T-helper 9 cell (primary cell): ENCODE measurements at places on chromosomes 13 and 19.

GRCh38 chr19:8501981-8502380 is 459 bp downstream of the PRAM1 start:
- no peak for DNase-seq

DNA sequence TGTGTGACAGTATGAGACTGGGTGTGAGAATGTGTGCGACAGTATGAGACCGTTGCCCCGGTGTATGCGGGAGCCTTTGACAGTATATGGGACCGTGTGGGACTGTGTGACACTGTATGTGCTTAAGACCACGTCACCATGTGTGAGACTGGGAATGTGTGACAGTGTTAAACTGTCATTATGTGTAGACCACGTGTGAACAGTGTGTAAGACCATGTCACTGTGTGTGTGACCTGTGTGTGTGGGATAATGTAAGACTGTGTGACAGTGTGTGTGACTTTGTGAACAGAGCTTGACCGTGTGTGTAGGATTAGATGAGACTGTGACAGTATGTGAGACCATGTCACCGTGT is 549 bp downstream of the ZNF583 start:
- DNase-seq = no peak

- DNase-seq = no peak
Measured at GRCh38 chr13:43441464-43441863, 345.3 kb downstream of the ENOX1 start.

DNA sequence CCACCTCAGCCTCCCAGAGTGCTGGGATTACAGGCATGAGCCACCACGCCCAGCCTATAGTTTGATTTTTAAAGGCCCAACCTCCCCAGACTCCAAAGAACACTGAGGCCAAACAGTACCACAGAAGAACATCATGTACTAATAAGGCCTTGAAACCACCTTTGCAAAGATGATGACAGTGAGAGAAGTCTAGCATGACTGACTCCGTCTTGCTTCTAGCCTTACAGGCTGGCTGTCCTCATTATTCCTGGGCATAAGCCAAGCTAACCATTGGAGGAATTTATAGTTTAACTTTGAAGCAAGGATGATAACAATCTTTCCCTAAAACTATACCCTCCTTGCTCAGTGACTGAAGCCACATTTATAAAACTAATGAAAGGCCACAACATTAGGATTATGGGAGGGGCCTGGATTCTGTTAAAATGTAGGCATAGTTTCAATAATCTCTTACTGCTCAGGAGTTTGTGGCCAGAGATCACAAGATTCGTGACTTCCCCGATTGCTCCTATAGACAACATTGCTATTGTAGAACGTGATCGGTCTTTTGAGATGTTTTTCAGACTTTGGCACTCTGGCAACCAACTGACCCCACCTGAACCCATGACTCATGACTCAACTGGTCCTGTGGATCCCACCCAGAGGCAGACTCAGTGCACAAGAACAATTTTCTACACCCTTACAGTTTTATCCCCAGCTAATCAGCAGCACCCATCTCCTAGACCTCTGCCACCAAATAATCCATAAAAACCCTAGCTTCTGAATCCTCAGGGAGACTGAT is 17.6 kb downstream of the GPR42 start:
- no peak for DNase-seq

DNA sequence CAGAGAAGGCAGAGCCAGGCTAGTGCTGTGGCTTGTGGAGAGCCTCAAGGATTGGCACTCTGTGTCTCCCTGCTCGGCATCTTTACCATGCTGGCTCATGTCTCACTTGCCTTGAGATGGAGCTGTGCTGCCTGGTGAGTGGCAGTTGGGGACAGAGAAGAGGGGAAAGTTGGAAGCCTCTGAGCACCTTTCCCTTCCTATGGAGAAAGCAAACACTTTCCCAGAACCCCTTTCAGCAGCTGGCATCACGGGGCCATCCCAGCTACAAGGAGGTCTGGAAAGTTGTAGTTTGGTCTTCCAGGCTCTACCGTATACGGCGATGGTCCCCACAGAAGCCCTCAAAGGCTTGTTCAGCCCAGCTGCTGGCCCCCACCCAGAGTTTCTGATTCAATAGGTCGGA is 58.7 kb downstream of the DPF1 start:
- DNase-seq = no peak

GRCh38 chr19:34118879-34119748 is 53.2 kb upstream of the LSM14A start:
- DNase-seq = no peak

GRCh38 chr19:3682741-3683404 is 17.4 kb downstream of the PIP5K1C start:
- DNase-seq = no peak

- no peak for DNase-seq
Measured at GRCh38 chr13:94063848-94064247, 415.6 kb downstream of the DCT start.

GRCh38 chr19:39341129-39341718 is 997 bp upstream of the SAMD4B start:
- no peak for DNase-seq

DNA sequence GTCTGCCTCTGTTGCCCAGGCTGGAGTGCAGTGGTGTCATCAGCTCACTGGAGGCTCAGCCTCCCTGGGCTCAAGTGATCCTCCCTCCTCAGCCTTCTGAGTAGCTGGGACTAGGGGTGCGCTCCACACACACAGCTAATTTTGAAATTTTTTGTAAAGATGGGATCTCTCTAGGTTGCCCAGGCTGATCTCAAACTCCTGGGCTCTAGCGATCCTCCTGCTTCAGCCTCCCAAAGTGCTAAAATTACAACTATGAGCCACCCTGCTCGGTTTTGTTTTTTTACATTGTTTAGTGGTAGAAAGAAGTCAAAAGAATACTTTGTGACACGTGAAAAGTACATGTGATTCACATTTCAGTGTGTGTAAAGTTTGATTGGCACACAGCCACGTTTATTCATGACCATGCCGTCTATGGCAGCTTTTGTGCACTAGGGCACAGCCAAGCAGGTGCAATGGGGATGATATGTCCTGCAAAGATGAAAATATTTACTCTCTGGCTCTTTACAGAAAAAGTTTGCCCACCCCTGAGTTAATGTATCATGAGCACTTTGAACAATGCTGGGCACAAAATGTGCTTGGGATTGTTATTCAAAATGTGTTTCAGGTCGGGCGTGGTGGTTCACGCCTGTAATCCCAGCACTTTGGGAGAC is 16.2 kb upstream of the NFIC start:
- DNase-seq = no peak

DNA sequence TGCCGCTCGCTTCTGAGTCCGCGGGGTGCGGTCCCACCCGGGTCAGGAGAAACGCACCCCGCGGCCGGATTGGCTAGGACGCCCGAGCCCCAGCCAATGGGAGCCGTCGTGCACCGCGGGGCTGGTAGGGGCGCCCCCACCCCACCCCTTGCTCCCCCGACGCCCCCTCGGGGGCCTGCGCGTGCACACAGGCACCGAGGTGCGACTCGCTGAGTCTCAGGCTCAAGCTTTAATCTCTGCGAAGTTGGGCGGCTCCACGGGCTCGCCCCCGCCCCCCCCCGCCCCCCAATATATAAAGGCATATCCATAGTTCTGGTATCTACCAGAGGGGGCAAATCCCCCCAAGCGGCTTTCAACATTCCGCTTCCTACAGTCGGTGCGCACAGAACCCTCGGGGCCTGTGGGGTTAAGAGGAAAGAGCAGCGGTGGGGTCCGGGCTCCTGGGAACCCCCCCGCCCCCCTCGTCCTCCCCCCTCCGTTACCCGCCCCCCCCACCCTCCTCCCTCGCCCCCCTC is at the start of gene COX6B2:
Gene COX6B2 (minus strand): TSS at position 22 of the 515 bp plus-strand sequence. CDS start 198 bp downstream, outside the sequence.
- no peak for DNase-seq
